ENCODE measurements at places on chromosomes 4 and X. TPM values are rescaled to one million over a fixed set of nuclear protein-coding genes. Genes with fewer than 3 reads are reported as not detected.

Gene ZBTB33
- total RNA-seq: 12.1 TPM

Gene GPR82
- not detected for total RNA-seq

Gene TMEM31
- total RNA-seq: not detected

Gene KIF4A
- total RNA-seq: 43.5 TPM

Gene PPAT
- 35.9 TPM for total RNA-seq

Gene TRPC5OS
- not detected for total RNA-seq

Gene ESX1
- not detected for total RNA-seq

Gene SLC9B1
- total RNA-seq: not detected

Gene SYTL5
- total RNA-seq: 0.17 TPM

Gene RPA4
- 3.0 TPM for total RNA-seq

Gene QDPR
- 13.4 TPM for total RNA-seq

Gene GPRIN3
- not detected for total RNA-seq

Gene DKK2
- not detected for total RNA-seq

Gene EFHC2
- 0.29 TPM for total RNA-seq

Gene NXF2
- not detected for total RNA-seq

Gene BEX4
- total RNA-seq: 11.5 TPM

Gene STATH
- not detected for total RNA-seq

Gene BTK
- total RNA-seq: not detected

Gene RTL9
- 0.29 TPM for total RNA-seq

Gene TMEM156
- 32.1 TPM for total RNA-seq

Gene KCTD8
- total RNA-seq: 0.35 TPM

Gene CLDN2
- total RNA-seq: not detected

Gene RPS6KA6
- total RNA-seq: 4.7 TPM

Gene HMX1
- total RNA-seq: not detected

Gene REPS2
- 6.3 TPM for total RNA-seq

Gene SSX4
- total RNA-seq: not detected

Gene ADGRG4
- total RNA-seq: not detected

Gene TMEM47
- total RNA-seq: 4.7 TPM

Gene F8A1
- 16.8 TPM for total RNA-seq

Gene NOX1
- not detected for total RNA-seq

Gene MAPK10
- total RNA-seq: 0.44 TPM

Gene PAGE4
- total RNA-seq: not detected

Gene TMEM35A
- not detected for total RNA-seq

Gene KIAA1210
- total RNA-seq: 0.07 TPM

Gene SUPT20HL2
- not detected for total RNA-seq

Gene ZNF630
- total RNA-seq: 2.5 TPM

Gene QRFPR
- not detected for total RNA-seq

Gene NAP1L3
- total RNA-seq: 1.9 TPM

Gene SFRP2
- not detected for total RNA-seq

Gene RAB33A
- not detected for total RNA-seq

Gene NHS
- 5.6 TPM for total RNA-seq

Gene ASB5
- total RNA-seq: not detected

Gene DCAF8L2
- not detected for total RNA-seq

Gene ADH1B
- not detected for total RNA-seq

Gene GPR34
- not detected for total RNA-seq

Gene GUCY1A1
- total RNA-seq: 9.3 TPM

Gene TRAM1L1
- total RNA-seq: 1.0 TPM

Gene APLN
- 11.6 TPM for total RNA-seq

Gene LRP2BP
- total RNA-seq: 0.44 TPM

Gene RASSF6
- 1.1 TPM for total RNA-seq

Gene SLITRK4
- 2.3 TPM for total RNA-seq

Gene GATA1
- total RNA-seq: not detected

Gene RAB39B
- not detected for total RNA-seq

Gene KIT
- total RNA-seq: not detected

Gene RRAGB
- total RNA-seq: 14.3 TPM

Gene HGFAC
- 0.58 TPM for total RNA-seq

Data from PC-3 (cell line).